Stimulated activated CD4-positive, alpha-beta T cell treated with anti-CD3 and anti-CD28 coated beads, Interleukin-1b, Interleukin-23, amount 100 ng/mL, for 48 hours (primary cell): ENCODE measurements at places on chromosomes 11 and 22.

GRCh38 chr11:115244296-115244695 lies 259.9 kb downstream of the CADM1 start:
- DNase-seq, result no peak

DNA sequence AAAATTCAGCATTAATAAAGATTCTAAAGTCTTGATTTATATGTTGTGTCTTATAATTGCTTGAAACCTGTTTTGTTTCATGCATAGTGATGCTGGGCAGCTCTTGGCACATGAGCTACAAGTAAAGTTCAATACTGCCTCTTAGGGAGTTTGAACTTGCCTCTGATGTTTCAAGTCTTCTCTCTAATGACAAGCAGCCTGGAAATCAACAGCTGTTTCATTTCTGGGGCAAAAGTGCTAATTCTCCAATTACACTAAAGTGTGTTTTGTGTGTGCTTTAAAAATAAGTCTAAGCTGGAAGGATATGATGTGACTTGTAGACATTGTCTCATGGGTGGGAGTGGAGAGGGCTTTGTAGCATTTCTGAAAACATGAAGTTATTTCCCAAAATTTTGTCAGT lies 23.7 kb upstream of the SESN3 start:
- no peak for DNase-seq

DNA sequence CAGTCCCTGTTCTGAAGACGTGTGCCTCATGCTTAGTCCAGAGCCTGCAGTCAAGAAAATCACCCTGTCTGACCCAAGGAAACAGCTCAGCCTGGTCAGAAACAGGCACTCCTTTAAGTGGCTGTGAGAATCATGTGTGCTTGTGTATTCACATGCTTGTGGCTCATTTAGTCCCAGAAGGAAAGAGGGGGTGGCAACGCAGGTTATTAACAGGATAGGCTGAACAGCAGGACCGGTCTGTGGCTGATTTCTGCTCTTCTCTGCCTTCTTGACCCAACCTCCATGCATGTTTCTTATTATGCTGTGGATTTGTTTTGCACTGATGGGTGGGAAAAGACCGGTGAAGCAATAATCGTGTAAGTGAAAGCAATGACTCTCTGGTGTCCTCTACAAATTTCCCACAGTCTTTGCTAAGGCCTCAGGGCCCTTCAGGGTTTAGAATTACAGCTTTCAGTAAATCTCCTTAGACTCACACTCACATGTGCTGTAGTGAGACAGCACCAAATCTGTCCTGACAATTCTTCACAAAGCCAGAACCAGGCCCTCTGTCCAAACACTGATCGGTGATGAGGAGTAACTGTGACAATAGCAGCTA lies 288.1 kb downstream of the ETS1 start:
- DNase-seq, result no peak

DNA sequence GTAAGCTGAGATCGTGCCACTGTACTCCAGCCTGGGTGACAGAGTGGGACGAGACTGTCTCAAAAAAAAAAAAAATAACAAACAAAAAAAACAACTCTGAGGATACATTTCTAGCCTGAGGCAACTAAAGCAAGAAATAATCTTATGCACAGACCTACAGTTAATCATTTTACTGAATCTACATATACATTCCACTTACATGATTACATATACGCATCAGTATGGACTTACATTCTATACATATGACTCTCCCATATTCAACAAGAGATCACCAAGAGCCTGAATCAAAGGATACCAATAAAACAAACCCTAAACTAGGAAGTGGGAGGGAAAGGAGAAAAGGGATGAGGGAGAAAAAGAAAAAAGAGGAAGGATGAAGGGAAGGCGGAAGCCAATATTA lies 1.1 kb downstream of the ALG8 start:
- no peak for DNase-seq

DNA sequence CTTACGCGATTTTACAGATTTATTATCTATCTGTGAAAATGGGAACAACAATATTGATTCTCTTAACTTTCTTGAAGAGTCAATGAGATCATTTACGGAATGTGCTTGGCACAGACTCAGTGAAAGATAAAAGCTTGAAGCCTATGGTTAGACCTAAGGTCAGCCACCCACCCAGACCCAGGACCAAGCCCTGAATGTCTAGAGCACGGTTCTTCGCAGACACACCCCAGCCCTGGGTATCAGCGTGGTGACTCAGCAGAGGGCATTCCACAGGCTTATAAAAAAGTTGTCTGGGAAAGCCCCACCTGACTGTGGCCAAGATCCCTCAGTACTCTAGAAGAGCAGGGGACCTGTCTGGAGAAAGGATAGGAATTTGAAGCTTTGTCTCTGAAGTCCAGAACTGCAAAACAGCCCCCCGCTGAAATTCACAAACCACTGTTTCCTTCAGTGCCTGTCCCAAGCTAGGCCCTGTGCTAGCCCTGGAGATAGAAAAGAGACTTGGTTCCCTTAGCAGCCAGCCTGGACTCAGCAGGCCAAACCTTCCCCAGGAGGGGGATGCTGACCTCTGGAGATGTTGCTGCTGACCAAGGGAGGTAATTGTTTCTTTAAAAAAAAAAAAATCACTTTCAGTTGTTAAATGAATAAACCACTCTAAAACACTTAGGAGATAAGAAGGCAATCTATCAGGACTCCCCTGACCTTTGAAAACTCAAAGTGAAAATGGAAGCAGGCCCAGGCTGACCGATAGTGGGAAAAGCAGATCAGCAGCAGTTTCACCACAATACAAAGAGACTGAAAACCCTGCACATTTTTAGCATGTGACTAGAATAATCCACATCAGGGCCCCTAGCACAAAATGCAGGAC lies 114.0 kb downstream of the ABTB2 start:
- DNase-seq, result peak; percentile 71

- DNase-seq, result no peak
Observed at GRCh38 chr11:90916706-90917105, 693.9 kb upstream of the CHORDC1 start.

GRCh38 chr22:39928536-39929520 lies 27.9 kb downstream of the GRAP2 start:
- no peak for DNase-seq

- no peak for DNase-seq
Observed at GRCh38 chr22:38862375-38863329, 9.4 kb downstream of the CBX6 start.

- DNase-seq, result no peak
Observed at GRCh38 chr11:69908511-69909220, 89.5 kb upstream of the FGF3 start.

- DNase-seq, result no peak
Observed at GRCh38 chr11:47599902-47600301, 5.7 kb upstream of the C1QTNF4 start.

DNA sequence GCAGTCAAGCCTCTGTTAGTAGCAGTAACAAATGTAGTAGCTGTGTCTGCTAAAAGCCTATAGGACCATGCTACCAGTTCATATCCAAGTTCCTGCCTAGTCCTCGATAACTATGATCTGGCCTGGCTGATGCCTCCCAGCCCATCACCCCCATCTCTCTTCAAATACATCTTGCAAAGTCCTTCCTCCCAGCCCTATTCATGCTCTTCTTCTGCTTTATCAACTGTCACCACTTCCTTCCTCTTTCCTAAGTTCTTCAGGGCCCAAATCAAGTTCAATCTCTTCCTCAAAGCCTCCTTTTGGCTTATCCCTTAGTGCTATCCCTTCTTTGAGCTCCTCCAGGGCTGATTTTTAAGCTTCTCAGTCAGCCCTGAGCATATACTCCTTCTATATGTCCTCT lies 150.9 kb upstream of the THY1 start:
- DNase-seq, result no peak

GRCh38 chr11:2708151-2708581 lies 8.4 kb upstream of the KCNQ1OT1 start:
- no peak for DNase-seq

DNA sequence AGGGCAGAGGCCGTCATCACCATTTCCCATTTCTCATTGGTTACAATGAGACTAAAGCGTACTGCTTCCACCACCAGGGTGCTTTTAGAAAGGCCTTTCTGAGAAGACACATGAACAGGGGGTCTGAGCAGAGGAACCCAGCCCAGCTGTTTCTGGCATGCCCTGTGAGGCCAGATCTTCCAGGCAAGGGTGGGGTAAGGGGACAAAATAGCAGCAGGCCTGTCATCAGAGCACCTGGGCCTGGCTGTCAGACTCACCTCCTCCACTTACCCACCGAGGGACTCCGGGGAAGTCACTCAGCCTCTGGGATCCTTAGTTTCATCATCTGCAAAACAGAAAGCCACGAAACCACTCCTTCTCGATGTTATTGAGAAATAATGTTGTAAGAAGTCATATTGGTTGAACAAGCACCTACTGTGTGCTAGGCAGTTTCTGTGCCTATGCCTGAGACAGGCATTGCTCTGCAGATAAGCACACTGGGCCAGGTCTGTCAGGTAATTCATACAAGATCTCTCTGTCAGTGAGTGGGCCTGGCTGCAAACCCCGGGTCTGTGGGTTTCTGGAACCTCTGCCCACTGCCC lies 8.8 kb upstream of the WNT11 start:
- no peak for DNase-seq

DNA sequence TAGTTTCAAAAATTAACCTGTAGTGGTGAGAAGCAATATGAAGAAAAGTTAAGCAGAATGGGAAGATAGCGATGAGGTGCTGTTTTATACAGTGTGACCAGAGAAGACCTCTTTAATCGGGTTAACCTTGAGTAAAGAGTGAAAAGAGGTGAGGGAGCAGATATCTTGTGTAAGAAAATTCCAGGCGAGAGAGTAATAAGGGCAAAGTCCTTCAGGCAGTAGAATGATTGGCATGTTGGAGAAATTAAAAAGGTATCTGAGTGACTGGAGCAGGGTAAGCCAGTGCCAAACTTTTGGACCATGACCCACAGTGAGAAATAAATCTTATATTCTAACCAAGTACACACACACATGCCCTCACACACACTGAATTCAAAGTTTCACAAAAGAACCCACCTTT lies 374.7 kb upstream of the LARGE1 start:
- DNase-seq, result no peak

DNA sequence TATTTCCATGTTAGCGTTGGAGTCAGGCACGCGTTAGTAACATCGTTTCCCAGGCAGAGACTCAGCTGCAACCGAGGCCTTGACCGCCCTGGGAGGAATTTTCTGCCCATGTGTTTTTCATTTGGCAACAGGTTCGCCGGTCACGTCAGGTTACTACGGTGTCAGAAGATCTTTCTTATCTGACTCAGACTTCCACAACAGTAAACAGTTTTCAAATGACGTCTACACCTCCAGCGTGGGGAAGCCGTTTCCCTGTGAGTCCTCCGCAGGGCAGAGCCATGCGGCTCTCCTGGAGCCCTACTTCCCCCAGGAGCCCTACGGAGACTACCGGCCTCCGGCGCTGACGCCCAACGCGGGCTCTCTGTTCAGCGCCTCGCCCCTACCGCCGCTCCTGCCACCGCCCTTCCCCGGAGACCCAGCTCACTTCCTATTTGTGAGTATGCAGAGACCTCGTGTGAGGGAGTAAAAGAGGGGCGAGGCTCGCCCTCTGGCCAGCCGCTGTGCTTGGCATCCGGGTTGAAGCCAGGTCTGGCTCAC lies 14.3 kb upstream of the POU2AF3 start:
- no peak for DNase-seq

DNA sequence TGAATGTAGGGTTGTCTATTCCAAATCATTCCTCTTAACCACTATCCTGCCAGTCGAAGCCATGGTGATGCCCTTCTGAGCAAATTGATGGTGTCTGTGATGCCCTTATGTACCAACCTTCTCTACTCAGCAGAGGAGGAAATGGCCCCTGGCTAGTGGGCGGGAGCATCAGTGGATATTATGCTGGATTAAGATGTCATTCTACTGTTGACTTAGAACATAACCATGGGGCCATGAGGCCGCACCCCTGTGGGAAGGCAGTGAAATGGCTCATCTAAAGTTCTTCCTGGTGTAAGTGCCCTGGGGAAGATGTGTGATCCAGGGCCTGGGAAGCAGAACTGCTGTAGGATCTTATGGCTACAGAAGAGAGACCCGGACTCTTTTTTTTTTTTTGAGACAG lies 20.7 kb upstream of the P2RY2 start:
- no peak for DNase-seq

DNA sequence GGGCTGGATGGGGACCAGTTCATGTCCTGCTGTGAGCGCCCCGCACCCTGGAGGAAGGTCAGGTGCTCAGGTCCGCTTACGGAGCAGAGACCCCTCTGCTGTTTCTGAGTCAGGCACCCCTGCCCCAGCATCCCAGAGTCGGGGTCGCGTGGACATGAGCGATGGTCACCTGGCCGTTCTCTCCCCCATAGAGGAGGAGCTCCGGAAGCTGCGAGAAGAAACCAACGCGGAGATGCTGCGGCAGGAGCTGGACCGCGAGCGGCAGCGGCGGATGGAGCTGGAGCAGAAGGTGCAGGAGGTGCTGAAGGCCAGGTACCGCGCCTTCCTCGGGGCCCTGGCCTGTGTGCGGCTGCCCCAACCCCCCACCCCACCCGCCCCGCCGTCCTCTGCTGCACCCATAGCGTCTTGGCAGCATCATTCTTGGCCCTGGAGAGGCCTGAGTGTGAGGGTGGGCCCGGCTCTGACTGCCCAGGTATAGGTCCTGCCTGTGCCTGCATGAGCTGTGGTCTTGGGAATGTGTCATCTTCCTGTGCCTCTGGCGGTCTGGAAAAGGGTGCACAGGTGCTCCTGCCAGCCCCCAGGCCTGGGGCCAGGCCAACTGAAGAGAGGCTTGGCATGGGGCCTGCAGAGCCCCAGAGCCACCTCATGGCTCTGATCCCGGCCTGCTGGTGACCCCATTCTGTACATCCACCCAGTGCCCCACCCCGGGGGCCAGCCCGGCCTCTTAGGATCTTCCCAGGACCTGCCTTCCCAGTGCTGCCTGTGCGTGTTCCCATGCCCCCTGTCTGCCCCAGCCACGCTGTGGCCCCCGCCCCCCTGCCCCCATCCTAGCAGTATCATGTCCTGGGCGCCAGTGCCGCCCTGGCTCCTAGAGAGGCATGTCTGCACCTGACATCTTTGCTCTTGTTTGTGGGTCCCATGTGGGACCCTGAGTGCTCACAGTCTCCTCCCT lies 38.1 kb downstream of the GRAMD4 start:
- no peak for DNase-seq

DNA sequence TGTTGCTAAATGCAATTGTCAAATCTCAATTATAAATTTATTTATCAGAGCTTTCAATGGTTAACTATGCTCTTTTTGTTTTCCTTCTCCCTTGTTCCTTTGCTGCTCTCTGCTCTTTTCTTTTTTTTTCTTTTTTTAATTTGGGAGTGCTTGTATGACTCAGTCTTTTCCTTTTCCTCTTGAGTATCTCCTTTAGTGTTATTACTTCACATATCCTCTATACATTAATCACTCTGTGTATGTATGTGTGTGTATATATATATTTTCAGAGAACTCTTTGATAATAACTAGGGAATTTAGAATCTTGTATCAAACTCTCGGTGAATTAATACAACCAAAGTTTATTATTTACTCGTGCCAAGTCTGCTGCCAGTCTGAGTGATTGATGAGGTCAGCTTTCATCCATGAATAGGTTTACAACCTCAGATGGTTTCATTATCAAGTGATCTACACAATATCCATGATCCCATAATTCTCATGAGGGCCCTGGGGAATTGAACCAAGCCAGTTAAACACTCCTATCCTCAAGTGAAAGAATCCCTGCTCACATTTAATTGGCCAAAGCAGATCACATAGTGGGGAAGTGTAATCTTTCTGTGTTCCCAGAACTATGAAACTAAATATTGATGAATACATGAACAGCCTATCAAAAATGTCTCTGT lies 743.4 kb upstream of the CNTN5 start:
- no peak for DNase-seq

GRCh38 chr11:74444173-74444826 lies 23.0 kb downstream of the KCNE3 start:
- no peak for DNase-seq
